ENCODE measurements at places on chromosomes 5 and 9.

DNA sequence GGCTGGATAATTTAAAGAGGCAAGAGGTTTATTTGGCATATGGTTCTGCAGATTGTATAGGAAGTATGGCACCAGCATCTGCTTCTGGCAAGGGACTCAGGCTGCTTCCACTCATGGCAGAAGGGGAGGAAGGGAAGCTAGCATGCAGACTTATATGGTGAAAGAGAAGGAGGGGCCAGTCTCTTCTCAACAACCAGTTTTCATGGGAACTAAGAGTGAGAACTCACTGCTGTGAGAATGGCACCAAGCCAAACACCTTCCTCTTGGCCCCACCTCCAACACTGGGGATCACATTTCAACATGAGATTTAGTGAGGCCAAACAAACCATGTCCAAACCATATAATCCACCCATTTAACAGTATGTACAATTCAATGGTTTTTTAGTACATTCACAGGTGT is 113.3 kb upstream of the SHB start:
- no peak for DNase-seq

DNA sequence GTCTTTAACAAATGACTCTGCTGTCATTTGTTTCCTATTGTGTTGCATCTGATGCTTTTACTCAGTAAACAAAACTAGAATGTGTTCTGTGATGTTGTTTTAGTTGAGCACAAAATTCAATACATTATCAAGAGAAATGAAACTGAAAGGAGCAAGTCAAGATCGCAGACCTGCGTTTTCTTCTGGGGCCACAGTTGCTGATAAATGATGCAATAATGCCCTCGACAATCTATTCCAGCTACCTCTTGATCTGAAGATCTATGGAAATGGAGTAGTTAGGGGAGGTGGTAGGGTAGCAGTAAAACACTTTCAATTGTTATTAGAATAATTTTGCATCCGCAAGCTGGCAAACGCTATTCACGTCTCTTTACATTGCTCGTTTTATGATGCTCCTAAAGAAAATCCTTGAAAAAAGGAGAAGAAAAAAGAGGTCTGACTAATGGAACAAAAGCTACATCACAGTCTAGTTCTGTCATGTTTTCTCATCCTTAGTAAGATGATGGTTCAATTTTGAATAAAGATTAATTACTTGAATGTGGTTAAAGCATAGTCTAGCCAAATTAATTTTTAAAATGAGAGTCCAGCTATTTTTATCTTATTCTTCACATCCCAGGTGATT is 1.6 kb downstream of the ZNF366 start:
- DNase-seq = no peak

DNA sequence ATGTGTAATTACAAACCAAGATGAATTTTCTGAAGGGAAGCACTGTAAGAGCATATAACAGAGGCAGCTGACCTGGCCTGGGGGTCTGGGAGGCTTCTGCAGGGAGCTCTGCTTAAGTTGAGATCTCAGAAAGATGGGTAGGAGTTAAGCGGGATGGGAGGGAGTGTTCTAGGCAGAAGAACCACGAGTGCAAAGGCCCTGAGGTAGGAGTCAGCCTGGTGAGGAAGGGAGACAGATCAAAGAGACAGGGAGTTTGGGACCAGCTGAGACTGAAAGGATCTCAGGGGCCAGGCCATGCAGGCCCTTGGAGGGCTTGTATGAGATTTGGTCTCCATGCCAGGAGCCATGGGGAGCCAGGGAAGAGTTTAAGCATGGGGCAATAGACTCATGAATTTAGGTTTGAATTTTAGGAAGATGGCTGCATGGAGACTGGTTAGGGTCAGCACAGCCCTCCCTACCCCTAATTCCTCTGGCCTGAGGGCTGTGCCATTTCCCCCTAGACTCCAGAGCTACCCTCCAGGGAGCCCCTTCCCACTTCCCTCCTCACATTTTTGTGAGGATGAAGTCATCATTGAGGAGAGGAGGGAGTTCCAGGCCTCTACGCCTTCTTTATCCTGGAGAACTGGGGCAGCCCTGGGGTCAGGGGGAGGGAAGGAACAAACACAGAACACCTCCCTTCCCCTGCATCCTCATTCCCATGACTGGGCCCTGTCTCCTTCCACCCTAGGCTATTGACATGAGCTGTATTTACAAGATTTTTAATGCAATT is 4.8 kb upstream of the ARAP3 start:
- no peak for DNase-seq

DNA sequence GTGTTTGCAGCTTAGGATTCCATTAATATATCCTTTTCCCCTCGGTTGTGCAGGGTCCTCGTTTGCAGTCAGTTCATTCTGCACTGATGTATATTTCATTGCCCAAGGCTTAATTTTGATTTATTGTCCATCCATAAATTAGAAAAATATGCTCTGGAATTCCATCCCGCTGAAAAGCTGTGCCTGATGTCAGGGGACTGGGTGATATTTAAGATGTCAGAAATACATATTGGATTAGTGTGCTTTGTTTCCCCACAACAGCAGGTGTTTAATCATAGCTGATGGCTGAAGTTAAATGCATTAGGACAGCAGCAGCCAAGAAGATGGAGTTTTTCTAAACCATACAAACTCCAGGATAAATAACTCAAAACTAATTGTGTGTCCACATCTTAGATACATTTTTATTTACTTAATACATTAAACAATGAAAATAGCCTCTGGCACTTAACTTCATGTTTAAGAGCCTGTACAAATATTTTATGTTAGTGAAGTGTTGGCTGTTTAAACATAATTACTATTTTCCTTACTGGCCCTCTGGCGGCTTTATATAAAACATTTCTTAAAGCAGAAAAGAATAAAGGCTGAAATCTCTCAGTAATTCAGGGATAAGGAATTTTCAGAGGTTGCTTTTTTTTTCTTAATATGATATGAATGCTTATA is 170.4 kb upstream of the TBCA start:
- DNase-seq = no peak

- no peak for DNase-seq
Observed at GRCh38 chr9:13140843-13141592, 138.5 kb downstream of the MPDZ start.

- no peak for DNase-seq
Observed at GRCh38 chr5:3194271-3194670, 401.4 kb upstream of the IRX1 start.

GRCh38 chr9:31032206-31032605 is 1352.2 kb upstream of the ACO1 start:
- no peak for DNase-seq

DNA sequence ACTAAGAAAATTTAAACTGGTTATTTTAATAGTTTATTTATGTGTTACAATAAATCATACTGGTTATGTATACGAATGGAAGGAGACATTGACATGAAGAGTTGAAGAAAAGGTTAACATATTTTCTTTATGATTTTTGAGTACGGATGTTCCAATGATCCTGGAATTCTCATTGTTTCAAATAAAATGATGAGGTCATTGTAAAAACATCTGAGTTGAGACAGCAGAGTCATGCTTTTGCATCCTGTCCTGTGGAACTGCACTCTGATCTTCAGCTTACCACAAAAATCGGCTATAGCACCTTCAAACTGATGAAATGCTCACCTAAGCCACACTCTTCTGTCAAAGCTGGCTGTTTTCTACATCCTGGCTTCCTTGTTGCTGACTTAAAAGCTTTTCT is 67.8 kb downstream of the PTCD2 start:
- DNase-seq = no peak
